H7 (cell line): ENCODE measurements at places on chromosomes 16 and 17. TPM values are rescaled to one million over a fixed set of nuclear protein-coding genes. Genes with fewer than 3 reads are reported as not detected.
A peak's percentile ranks its signal among the peaks of the same experiment; 100 is the strongest.

SMARCE1 gene
- total RNA-seq, result 75.1 and 99.9 TPM in 2 replicates

KLHDC4 gene
- 29.6 and 32.4 TPM in 2 replicates for total RNA-seq

PAGR1 gene
- total RNA-seq, result 62.1 and 67.1 TPM in 2 replicates

CHRNE gene
- 0.67 and 0.69 TPM in 2 replicates for total RNA-seq

CD300H gene
- not detected in 2 replicates for total RNA-seq

HS3ST3A1 gene
- 10.4 and 11.5 TPM in 2 replicates for total RNA-seq

HSD11B2 gene
- 25.1 and 35.1 TPM in 2 replicates for total RNA-seq

- no peak for DNase-seq
Observed at GRCh38 chr17:37084372-37084771, 135.6 kb downstream of the AATF start.

GRCh38 chr17:261635-262034 lies 80.2 kb upstream of the DOC2B start:
- DNase-seq, result no peak

DNA sequence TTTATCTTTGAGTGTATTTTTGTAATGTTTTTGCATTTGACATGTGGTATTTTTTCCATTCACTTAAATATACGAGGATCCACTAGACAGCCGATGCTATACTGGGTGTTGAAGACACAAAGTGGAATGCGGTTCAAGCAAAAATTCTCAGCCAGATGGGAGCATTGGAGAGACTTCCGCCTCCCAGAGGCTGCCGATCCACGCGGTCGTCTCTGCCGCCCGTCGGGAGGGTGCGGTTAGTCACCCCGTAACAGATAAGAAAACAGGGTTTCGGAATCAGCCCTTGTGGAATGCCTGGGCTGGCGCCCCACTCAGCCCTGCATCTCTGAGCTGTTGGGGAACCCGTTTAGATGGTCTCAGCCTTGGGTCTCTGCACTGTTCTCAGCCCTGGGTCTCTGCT lies 7.3 kb downstream of the GSE1 start:
- no peak for DNase-seq

DNA sequence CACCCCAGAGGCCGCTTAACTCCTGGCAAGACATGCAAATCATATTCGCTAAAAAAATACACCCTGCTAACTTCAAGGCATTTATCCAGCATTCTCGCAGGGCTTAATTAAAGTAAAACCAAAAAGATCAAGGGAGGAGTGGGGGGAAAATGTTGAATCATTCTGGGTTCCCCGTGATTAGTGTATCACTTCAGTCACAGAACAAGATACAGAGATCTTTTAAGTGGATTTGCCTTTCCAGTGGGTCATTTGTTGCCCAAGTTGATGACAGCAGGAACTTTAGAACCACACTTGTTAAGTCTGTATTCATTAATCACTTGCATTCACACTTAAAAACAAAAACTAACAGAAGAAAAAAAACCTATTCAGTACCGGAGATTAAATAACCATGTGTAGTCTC lies 17.3 kb downstream of the CRYBA1 start:
- DNase-seq, result no peak

- peak; percentile 67 for DNase-seq
Observed at GRCh38 chr17:72616447-72616846, 476.0 kb downstream of the SLC39A11 start.

- DNase-seq, result peak; percentile 49
Observed at GRCh38 chr17:6574687-6575595, 18.6 kb upstream of the PITPNM3 start.

GRCh38 chr16:9206156-9206555 lies 114.7 kb downstream of the HAPSTR1 start:
- DNase-seq, result no peak

DNA sequence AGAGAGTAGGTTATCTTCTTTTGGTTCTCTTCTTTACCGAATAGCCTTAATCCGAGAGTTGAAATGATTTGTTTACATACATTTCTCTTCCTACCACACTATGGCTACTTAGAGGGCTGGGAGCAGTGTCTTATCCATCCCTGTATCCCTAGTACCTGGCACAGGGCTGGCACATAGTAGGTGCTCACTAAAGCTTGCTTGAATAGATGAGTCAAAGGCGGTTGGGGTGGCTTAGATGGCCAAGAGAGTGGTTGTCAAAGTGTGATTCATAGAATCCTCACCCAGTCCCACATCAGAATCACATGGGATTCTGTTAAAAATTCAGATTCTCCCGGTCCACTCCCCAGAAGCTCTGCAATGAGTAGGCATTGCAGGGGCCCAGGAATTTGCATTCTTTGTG lies 11.1 kb downstream of the CHAD start:
- DNase-seq, result no peak

DNA sequence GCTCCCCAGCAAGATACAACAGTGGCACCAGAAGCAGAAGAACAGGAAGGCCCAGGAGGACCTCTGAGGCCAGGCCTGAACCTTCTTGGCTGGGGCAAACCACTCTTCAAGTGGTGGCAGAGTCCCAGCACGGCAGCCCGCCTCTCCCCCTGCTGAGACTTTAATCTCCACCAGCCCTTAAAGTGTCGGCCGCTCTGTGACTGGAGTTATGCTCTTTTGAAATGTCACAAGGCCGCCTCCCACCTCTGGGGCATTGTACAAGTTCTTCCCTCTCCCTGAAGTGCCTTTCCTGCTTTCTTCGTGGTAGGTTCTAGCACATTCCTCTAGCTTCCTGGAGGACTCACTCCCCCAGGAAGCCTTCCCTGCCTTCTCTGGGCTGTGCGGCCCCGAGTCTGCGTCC lies 11.9 kb downstream of the CES3 start:
- DNase-seq, result peak; percentile 41

DNA sequence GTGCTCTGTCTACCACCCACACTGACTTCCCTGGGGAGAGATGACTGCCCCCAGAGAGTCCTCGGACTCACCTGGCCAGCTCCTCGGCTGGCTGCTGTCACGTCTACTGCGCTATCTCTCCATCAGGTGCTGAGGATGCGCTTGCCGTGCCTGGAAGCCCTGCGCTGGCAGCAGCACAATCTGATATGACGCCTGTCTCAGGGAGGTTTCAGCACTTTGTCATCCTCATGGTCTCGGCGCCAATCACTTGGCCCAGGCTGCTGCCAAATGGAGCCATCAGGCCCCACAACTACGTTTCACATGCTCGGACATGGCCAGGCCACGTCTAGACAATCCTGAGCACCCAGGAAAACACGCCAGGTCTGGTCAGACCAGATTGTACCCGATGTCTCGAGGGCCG lies 46.7 kb downstream of the FOXL1 start:
- no peak for DNase-seq

DNA sequence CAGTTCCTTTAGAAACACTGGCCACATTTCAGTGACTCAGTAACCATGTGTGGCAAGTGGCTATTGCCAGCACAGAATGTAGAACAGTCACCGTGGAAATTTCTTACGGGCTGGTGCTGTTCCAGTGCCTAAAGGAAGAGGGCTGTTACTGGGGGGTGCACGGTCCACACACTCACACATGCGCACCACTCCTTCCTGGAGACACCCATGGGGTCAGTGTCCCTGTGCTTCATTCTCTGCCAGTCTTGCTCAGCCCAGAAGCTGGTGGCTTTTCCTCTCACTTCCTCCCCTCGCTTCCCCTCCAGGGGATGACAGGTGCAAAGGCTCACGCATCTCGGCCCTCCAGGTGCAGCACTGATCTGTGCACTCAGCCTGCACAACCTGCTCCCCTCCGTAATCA lies 115.6 kb downstream of the CCDC182 start:
- no peak for DNase-seq

GRCh38 chr17:49694847-49695697 lies 12.7 kb downstream of the SLC35B1 start:
- DNase-seq, result peak; percentile 84

GRCh38 chr17:43768382-43768781 lies 9.8 kb upstream of the SOST start:
- DNase-seq, result no peak

DNA sequence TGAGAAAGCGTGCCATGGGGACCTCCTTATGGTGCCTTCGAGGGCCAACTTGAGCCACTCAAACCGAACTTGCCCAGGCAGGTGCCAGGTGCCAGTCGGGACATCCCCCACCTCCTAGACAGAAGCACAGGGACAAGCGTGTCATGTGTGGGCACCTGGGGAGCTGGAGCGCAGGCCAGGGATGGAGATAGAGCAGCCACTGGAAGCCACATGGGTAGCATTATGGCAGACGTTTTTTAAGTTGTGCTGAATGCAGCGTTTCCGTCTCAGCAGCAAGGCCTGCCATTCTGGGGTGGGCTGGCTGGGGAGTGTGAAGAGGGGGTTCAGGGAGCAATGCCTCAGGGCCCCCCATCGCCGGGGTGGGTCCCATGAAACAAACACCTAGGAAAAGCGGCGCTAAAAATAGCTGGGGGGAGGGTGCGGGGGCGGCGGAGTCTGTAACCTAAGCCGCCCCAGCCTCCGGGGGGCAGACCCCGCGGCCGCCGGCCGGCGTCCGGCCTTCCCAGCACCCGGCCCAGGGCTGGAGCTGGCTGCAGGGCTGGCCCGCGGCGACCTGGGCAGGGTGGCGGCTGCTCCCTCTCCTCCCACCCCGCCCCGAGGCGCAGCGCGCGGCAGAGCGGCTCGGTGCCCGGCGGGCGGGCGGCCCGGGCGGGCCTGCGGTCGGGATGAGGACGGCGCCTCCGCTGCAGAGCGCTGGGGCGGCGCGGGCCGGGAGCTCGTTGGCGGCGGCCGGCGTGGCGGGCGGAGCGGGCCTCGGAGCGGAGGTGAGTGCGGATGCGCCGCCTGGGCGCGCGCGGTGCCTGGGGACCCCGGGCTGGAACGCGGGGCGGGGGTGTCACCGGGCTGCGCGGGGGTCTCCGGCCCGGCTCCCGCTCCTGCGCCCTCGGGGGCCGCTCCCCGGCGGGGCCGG lies at the start of gene ZNF469:
Gene ZNF469, plus strand, starts transcription at position 469 of the 910 bp plus-strand sequence. CDS start 44,512 bp downstream, outside the sequence.
- peak; percentile 93 for DNase-seq

GRCh38 chr16:49738832-49739231 lies 117.1 kb downstream of the ZNF423 start:
- no peak for DNase-seq

- DNase-seq, result no peak
Observed at GRCh38 chr17:17539591-17539990, 43.4 kb upstream of the RASD1 start.

- no peak for DNase-seq
Observed at GRCh38 chr17:14585099-14585498, 284.2 kb downstream of the HS3ST3B1 start.

DNA sequence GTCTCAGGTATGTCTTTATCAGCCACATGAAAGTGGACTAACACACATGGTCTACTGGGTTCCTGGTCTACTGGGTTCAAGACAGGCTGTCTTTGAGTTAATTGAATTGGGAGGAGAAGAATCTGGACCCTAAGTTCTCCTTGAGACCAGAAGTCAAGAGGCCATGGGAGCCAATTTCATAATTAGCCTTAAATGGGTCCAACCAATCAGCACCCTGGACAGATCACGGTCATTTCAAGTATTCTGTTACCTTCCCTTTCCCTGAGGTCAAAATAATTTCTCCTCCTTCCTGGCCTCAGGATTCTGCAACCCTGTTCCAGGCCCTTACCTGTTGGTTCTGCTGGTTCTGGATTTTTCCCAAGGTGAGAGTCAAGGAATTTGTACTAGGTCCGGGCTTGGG lies 23.8 kb downstream of the OSBPL7 start:
- peak; percentile 46 for DNase-seq

DNA sequence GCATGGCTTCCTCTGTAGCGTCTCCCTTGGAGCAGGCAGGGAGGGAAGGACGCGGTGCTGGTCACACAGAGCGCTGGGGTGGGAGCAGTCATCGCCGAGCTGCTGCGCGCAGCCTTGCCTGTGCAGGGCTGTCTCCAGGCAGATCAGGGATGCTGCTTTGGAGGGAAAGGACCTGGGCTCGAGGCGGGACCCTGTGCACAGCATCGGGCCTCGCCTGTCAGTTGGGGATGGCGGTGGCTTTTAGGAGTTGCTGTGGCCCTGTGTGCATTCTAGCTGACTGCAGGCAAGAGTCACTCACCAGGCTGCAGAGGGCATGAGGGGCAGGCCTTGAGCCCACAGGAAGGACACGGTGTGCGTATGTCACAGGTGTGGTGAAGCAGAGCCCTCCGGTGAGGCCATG lies 10.1 kb downstream of the ACSF3 start:
- no peak for DNase-seq

DNA sequence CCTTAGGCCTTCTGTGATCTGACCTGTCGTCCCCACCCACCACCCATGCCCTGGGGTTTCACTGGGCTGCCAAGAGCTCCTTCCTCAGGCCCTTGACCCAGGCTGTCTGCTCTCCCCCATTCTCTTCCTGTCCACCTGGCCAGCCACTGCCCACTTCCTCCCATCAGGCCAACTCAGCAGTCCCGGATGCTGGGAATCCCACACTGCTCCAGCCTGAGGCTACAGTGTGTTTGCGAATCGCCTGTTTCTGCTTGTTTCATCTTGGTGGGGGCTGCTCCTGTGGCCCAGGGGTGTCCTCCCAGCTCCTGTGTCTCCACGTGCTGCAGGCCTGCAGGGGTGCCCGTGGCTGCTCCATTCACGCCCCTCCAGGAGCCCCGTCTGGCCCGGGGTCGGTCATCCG lies 839 bp upstream of the METRN start:
- DNase-seq, result no peak

DNA sequence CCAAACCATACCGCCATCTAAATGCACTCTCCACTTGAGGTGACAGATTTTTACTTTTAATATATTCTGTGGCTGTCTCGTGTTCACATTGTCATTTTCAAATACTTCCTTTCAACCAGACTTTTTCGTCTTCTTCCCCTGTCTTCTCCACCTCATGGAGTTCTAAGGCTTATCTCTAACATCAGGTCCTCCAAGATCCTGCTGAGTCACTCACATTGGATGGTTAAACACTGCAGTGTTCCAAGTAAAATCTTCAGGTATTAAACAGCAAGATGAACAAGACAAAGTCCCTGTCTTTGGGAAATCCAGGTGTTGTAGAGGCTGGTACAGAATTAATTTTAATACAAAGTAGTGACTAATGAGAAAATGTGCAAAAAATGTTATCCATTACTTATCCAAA lies 330.2 kb upstream of the KIF2B start:
- no peak for DNase-seq

DNA sequence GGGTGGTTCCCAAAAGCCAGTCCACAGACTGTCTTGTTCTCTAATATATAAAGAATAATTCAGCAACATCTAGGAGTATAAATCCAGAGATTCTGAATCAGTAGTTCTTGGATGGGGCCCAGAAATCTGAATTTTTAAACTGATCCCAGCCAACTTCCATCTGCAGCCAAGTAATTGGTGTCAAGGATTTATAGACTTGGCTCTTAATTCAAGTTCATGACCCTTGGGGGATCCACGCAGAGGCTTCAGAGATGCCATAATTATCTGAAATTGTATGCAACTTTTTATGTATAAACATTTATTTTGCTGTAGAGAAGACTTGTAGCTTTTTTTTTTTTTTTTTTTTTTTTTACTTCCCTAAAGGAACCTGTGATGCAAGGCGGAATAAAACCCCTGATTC lies 60.6 kb downstream of the HLF start:
- DNase-seq, result no peak

- no peak for DNase-seq
Observed at GRCh38 chr17:17944743-17945142, 27.5 kb downstream of the TOM1L2 start.
